Activated T-helper 9 cell treated with anti-CD3 and anti-CD28 coated beads, Interleukin-2, amount 50 U/mL, for 16 hours (primary cell): ENCODE measurements at places on chromosomes 6 and 20.

- peak; percentile 17 for DNase-seq
These were observed 4.3 kb downstream of the SDCBP2 start for GRCh38 chr20:1324598-1325172.

- DNase-seq = no peak
These were observed 9.8 kb downstream of the RIPOR3 start for GRCh38 chr20:50681359-50682064.

DNA sequence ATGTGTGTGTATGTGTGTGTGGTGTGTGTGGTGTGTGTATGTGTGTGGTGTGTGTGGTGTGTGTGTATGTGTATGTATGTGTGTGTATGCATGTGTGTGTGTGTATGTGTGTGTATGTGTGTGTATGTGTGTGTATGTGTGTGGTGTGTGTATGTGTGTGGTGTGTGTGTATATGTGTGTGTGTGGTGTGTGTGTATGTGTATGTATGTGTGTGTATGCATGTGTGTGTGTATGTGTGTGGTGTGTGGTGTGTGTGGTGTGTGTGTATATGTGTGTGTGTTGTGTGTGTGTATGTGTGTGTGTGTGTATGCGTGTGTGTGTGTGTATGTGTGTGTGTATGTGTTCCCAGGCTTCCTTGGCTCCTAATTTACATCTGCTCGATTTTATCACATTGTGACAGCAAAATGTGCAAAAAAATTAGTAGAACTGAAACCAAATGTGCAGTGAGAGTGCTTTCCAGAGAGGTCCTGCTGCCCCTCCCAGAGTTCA lies 234.5 kb downstream of the BMP7 start:
- DNase-seq = no peak

GRCh38 chr6:53109612-53110011 lies 39.0 kb downstream of the GCM1 start:
- DNase-seq = no peak

DNA sequence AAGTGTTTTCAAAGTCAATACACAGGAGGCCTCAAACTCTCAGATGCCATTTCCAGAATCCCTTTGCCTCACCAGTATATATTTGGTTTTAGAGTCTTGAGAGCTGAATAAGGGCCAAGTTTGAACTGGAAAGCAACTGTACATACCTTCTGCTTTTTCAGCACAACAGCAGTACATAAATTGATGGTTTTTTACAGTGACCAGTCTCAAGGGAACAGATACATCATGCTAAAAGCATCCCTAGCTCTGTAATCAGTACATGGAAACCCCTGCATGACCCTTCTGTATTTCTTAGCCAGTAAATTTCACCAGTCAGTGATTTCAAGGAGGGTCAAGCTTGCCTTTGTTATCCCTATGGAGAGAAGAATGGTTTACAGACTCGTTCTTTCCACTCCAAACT lies 40.6 kb upstream of the ECHDC1 start:
- no peak for DNase-seq

GRCh38 chr20:51800872-51801121 lies 1.5 kb downstream of the SALL4 start:
- DNase-seq = no peak

GRCh38 chr20:63556873-63557478 lies 3.0 kb downstream of the FNDC11 start:
- DNase-seq = no peak

DNA sequence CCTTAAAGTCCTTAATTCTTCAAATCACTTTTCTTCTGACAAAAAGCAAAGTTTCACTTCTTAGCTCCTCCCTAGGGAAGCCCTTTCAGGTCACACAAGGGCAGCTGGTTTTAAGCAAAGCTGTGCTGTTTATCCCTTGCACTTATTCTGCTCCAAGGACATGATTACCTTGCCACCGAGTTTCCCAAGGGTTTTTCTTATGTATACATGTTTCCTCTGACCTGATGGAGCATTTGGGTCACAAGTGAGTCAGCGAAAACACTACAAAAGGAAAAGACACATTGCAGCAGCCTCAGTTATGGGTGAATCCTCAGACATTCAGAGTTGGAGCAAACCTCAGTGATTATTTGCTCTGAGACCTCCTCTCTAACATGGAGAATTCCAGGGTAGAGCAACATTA lies 26.6 kb upstream of the ILRUN start:
- no peak for DNase-seq

DNA sequence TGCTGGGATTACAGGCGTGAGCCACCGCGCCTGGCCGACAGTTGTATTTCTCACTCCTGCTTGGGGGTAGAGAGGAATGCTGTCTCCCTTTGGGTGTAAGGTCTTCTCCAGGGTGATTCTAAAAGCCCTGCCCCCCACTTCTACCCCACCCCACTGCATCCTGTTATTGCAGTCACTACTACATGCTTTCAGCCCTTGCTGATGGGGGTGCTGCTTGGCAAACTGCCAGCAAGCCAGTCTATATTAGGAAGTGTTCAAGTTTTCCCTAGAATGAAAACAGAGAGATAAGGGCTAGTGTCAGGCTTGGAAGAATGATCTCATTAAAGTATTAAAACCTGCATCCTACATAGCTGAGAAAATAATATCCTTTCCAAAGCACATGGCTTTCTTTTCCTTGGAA lies 31.3 kb downstream of the TTI1 start:
- no peak for DNase-seq

- no peak for DNase-seq
These were observed 65.8 kb downstream of the ADGRG6 start for GRCh38 chr6:142367501-142368018.

GRCh38 chr20:11431621-11432020 lies 486.1 kb upstream of the BTBD3 start:
- no peak for DNase-seq

DNA sequence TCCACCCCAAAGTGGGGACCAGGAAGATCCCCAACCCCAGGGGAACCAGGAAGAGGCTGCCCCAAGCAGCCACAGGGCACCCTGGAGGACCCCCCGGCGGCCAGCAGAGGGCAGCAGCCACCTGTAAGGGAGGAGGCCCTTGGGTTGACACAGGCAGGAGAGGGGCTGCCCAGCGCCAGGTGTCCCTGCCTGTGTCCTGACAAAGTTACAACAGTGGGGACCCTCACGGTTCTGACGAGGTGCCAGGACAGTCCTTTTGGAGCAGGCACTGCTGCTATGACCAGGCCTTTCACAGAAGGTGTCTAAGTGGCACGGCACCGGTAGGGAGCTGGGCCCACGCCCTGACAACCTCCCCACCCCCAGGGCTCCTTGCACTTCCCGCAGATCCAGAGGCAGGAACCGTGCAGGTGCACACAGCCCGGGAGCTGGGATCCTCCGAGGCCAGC lies 176.7 kb downstream of the BMP7 start:
- DNase-seq = peak; percentile 7

- no peak for DNase-seq
These were observed 51.3 kb downstream of the RNASET2 start for GRCh38 chr6:166905013-166905412.

DNA sequence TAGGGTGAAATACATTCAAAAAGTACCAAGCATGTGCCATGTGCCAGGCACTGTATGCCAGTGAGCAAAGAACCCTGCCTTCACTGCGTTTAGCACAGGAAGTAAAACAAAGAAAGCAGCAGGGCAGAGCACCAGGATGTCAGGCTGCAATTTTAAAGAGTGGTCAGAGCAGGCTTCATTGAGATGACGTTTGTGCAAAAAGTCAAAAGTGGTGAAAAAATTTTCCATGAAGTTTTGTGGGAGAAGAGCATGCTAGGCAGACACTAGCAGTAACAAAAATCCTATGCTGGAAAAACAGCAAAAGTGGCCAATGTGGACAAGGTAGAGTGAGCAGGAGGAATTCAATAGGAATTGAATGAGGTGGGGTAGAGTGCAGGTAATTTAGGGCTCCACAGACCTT lies 31.3 kb downstream of the AKIRIN2 start:
- no peak for DNase-seq

GRCh38 chr20:20835897-20836296 lies 123.5 kb upstream of the RALGAPA2 start:
- no peak for DNase-seq

DNA sequence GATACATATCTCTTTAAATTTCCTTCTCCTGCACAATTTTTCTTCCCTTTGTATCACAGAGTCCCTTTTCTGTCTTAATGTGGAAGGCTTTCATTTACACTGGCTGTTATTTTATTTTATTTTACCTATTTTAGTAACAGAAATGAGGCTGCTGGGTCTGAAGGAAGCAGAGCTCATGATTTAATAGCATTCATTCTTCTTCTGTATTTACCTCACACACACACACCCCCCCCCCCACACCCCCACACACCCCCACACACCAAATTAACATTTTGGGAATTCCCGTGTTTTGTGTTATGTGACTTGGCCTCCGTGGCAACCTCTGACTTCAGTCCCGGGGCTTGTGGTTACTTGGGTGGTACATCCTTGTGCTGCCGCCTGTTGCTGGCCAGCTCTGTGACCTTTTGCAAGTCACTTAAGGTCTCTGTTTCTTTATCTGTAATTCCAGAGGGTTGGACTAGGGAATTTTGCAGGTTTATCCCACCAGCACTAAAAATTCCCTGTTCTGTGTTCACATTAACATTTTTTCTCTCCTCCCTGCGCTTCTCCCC lies 108.8 kb downstream of the TIAM2 start:
- DNase-seq = peak; percentile 13

DNA sequence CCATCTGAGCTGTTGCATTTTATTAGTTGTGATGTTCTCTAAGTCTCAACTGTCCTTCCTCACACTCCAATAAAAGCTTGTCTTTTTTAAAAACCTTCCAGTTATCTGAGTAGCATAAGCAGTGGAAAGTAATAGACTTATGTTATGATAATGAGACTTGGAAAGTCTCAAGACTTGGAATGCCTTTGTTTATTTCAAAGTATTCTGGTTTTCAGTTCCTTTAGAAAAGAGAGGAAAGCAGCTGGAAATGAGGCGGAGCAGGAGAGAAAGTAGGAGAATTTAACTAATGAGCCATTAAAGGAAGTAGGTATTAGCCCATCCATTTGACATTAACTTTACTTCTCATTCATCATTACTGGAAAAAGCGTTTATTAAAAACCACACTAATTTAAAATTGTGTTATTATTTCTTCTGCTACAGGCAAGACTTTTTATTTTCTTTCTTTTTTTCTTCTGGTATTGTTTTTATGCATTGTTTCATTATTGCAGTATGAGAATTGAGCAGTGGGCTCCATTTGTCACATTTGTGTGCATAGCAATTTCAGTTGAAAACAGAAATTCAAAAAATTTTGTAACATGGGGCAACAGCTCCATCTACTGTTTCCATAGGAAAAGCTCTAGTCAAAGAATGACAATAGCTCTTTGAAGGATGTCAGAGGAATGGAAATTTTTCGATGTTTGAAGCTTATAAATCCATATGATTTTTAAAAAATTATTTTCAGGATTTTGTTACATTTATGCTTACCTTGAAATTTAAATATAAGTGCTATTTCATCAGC lies 194.8 kb downstream of the COL9A1 start:
- no peak for DNase-seq

DNA sequence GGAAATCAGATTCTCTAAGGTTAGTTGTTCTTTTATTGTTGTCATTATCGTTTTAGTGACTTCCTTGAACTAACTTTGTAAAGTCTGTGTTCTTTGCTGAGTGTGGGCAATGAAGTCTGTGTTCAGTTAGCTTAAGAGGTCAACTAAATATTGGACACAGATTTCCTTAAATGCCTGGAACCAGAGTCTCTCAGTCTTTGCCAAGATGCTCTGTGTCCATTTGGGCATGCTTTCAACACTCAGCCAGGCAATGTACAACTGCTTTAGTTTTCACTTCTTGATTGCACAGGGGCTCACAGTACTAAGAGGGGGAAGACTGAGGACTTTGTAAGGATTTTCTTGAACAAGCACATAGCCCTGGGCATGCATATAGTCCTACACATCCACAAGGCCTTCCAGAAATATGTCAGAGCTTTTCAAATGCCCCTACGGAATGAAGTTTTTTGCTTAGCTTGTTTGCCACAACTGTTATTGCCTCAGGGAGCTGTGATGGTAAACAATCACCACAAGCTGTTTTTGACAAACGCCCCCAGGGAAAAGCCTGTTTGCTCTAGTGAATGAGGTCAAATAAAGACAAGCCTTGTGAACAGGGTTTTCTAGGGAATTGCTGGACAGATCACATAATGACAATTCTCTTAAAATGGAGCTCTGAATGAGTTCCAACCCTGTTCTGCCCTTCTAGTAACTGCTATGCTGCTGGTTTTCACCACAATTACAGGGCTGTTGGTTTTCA lies 82.5 kb downstream of the B3GAT2 start:
- no peak for DNase-seq

DNA sequence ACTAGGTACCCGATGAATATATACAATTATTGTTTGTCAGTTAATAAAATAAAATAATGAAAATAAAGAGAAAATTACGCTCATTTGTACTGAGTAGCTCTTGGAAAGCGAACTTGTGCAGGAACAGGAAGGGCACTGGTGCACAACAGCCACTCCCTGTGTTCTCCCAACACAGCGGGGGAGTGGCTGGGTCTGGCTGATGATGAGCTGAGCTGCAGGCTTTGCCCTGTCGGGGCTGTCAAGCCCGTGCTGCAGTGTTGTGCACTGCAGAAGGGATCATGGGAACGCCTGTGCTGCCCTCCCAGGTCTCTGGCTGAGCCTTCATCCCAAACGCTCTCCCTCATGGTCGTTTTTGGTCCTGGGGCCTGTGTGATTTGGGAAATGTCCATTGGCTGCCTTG lies 131.7 kb upstream of the MAP3K4 start:
- no peak for DNase-seq

DNA sequence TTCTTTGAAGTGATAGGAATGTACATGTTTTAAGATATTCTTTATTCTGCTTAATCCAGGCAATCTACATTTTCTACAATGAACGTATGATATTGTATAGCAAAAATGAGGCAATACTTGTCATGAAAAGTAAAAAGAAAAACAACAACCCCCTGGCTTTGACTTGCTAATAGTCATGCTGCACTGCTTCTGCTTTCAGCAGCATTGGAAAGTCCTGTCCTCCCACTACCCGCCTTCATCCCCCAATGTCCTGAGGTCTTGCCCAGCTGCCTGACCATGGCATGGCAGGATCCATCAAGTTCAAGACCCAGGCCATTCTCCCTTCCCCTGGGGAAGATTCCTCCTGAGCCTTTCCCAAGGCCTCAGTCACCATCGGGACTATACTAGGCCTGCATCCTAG lies 156.5 kb downstream of the SH3BGRL2 start:
- no peak for DNase-seq

- DNase-seq = no peak
These were observed 62.1 kb downstream of the BMP2 start for GRCh38 chr20:6829510-6830116.

- no peak for DNase-seq
These were observed 232.6 kb downstream of the TMEM242 start for GRCh38 chr6:157090736-157091135.

DNA sequence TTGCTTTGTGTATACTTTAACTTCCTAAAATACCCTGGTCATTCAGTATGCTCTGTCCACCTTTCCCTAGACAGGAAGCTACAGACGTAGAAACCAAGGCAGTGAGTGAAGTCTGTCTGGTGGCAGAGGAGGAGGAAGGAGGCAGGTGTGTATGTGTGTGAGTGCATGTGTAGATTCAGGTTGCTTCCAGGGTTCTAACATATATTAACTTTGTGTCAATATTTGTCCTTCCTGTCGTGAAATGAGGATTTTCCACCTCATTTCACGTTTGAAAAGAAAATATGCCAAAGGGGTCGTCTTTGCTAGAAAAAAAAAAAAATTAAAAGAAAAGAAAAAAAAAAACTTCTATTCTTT lies 411.5 kb downstream of the PKHD1 start:
- no peak for DNase-seq
